AG10803 (cell line): ENCODE measurements at places on chromosomes 3 and 15.

- DNase-seq, result peak; percentile 82
Measured at GRCh38 chr3:66362541-66362941, 138.3 kb downstream of the LRIG1 start.

GRCh38 chr15:36933255-36933990 is 166.9 kb downstream of the MEIS2 start:
- DNase-seq, result no peak

- DNase-seq, result no peak
Measured at GRCh38 chr3:12040902-12041301, 36.7 kb downstream of the SYN2 start.

- no peak for DNase-seq
Measured at GRCh38 chr3:9913601-9914000, 3.3 kb upstream of the IL17RC start.

GRCh38 chr15:100348578-100348977 is 6.8 kb upstream of the ADAMTS17 start:
- no peak for DNase-seq

DNA sequence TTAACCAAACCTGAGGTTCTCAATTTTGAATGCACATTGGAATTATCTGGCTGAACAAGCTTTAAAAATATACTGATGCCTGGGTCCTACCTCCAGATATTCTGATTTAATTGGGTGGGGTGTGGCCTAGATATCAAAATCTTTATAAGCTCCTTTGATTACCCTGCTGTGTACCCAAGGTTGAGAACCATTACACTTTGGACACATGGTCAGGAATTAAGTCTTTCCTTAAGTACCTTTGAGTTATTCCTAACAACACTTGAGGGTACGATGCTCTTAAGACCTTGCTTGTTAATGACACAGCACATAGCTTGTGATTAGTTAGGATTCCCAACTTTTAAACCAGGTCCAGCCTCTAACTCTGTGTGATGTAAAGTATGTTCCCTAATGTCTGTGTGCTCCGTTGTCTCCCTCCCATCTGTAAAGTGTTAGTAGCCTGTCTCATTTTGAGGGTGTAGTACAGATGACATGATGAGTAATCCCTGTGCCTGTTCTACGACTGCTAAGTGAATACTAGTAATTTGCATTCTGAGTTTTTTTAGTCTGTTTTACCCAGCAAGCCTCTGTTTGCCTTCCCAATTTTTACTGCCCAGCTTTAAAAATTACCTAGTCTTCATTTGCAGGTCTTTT is 154.9 kb downstream of the KLHL25 start:
- DNase-seq, result peak; percentile 84

DNA sequence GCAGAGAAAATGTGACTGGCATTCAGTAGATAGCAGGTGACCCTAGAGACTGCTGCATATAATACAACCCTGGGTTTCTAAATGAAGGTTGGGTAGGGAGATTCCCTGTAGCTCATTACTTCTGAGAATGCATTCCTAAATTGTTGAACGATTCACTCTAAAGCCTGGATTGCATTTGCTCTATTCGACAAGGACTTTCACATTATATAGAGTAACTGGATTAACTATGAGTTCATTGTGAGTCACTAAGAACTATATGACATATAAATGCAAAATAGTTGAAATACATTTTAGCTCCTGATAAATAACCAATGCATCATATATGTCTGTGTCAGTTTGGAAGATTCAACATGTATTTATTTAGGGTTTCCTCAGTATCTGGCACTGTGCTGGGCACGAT is 294.7 kb upstream of the CCDC54 start:
- no peak for DNase-seq
